ENCODE measurements at places on chromosomes 11 and 22.
A peak's percentile ranks its signal among the peaks of the same experiment; 100 is the strongest.

GRCh38 chr22:36580846-36581245 lies 51.9 kb upstream of the EIF3D start:
- no peak for DNase-seq

- DNase-seq = no peak
Measured at GRCh38 chr11:121347094-121347493, 54.5 kb downstream of the SC5D start.

- no peak for DNase-seq
Measured at GRCh38 chr11:75940911-75941310, 125.9 kb downstream of the UVRAG start.

GRCh38 chr11:106482917-106483785 lies 405.7 kb downstream of the AASDHPPT start:
- DNase-seq = no peak

DNA sequence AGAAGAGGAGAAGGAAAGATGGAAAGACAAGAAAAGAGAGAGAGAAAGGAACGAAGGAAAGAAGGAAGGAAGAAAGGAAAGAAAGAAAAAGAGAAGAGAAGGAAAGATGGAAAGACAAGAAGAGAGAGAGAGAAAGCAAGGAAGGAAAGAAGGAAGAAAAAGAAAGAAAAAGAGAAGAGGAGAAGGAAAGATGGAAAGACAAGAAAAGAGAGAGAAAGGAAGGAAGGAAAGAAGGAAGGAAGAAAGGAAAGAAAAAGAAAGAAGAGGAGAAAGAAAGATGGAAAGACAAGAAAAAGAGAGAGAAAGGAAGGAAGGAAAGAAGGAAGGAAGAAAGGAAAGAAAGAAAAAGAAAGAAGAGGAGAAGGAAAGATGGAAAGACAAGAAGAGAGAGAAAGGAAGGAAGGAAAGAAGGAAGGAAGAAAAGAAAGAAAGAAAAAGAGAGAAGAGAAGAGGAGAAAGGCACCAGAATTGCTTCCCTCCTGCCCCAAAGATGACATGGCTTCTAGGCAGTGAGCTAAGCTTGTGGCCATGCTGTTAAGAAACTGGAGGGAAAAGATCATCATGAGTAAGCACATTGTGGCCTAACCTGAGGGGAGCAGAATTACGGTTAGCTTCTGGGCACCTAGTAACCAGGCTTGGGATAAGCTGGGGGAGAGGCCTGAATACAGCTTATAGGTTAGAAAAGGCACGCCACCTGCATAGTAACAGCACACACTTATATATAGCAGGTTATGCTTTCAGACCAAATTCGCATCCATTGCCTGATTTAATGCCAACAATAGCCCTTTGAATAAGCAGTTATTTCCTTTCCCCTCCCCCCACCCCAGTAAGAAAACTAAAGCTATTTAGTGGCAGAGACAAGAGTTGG lies 2.3 kb upstream of the ST3GAL4 start:
- DNase-seq = no peak

- DNase-seq = no peak
Measured at GRCh38 chr22:32802237-32802765, 796 bp downstream of the TIMP3 start.

DNA sequence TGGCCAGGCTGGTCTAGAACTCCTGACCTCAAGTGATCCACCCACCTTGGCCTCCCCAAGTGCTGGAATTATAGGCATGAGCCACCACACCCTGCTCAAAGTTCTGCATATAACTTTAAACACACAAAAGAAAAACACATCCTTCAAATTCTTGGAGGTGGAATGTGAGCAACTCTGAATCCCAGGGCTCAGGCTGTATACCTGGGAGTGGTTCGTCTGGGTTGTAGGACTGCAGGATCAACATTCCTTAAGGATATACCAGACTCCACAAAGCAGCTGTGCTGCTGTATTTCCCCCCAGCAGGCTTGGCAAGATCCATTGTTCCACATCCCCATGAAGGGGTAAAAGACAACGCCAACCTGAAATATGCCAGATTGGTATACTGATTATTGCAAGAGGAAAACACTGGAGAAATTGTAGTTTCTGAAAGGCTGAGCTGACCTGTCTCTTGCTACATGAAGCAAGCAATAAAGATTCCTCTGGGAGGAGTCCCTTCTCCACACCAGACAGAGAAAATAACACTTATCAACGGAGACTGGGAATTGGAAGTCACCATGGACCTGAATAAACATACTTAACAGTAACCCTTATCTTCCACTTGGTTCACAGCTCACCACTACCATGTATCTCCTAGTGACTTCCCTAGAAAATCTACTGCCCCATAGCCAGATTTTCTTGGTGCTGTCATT lies 12.2 kb upstream of the RPS3 start:
- DNase-seq = no peak

DNA sequence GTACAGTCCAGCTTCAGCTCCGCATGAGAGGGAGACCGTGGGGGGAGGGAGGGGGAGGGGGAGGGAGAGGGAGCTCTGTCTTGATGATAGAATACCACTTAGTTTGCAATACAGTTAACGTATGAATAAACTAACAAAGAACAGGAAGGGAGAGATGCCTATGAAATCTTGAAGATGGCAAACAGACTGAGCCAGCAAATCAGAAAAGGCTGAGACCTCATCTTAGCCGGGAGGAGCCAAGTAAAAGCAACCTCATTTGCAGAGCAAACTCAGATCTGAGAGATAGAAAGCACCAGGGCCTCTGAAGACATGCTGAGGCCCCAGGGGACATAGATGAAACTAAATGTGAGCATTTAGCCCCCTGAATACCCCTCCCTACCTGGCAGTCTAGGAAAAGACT lies 23.0 kb downstream of the APLP2 start:
- DNase-seq = no peak

GRCh38 chr22:49703505-49703904 lies 124.2 kb downstream of the BRD1 start:
- DNase-seq = no peak

DNA sequence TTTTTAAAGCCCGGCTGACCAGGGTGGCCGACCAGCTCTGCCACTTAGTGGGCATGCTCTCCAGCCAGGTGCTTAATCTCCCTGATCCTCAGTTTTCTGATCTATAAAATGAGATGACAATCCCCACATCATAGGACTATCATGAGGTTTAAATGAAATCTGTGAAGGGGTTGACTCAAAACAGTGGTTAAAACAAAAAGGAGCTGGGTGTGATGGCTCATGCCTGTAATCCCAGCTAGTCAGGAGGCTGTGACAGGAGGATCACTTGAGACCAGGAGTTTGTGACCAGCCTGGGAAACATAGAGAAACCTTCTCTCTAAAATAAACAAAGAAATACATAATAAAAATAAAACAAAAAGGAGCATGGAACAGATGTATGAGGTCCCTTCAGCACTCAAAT lies 3.6 kb upstream of the C11orf86 start:
- no peak for DNase-seq

DNA sequence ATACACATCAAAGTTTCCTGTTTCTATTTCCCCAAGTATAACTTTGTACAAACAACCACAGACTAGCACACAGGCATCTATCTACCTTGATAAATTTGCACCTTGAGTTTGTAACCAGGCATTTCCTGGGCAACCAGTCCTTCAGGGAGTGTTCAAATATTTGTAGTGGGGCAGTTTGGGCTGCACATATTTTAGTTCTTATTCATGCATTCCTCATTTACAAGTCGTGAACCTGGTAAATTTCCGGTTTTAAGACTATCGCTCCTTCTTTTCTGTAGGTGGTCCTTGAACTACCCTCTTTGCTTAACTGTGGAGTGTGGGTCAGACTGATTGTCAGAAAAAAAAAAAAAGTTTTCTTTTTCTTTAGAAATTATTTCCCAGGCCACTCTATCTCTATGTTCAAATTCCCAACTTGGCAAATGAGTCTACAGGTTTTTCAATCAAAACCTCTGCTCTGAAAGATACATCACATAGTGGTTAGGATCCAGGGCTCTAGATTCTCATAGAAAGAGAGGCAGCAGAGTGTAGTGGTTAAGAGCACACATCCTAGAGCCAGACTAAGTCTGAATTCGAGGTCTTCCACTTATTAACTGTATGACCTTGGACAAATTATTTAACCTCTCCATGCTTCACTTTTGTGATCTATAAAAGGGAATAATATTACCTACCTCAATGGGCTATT lies 201.5 kb downstream of the SOX6 start:
- no peak for DNase-seq

DNA sequence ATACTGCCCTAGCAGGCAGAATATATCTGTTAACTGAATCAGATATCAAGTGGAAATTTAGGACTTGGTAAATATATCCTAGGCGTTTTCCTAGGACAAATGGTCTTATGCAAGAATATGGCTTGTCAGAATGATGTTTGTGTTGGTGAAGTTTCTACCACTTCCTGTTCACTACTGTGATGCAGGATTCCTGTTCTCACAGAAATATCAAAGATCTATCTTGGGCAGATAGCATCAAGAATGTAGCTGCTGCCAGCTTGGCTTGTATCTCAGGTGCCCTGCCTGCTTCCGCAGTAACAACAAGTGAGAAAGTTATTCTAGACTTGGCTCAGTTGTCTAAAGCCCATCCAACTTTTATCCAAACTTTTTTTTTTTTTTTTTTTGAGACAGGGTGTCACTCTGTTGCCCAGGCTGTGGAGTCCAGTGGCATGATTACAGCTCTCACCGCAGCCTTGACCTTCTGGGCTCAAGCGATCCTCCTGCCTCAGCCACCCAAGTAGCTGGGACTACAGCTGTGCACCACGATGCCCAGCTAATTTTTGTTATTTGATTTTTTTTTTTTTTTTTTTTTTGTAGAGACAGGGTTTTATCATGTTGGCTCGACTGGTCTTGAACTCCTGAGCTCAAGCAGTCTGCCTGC lies 61.3 kb downstream of the PPME1 start:
- DNase-seq = peak; percentile 17

GRCh38 chr22:36010090-36010489 lies 18.5 kb downstream of the RBFOX2 start:
- DNase-seq = no peak

DNA sequence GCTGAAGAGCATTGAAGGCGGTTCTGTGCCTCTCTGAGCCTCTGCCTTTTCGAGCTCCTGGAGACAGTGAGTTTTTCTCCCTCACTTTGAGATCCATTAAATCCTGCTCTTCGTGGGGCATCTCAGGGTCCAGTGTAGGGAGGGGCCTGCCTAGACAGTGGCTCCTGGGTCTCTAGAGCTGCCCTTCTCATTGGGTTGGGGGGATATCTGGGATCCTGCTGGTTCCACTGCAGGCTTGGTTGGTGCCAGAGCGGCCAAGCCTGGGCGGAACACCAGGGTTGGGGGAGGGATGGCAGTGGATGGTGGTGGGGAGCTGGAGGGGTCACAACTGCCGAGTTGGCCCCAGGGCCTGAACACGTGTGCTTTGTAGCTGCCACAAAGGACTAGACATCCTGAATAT lies 52.2 kb upstream of the CARS1 start:
- DNase-seq = no peak

GRCh38 chr11:44071157-44071556 lies 5.1 kb downstream of the ACCS start:
- DNase-seq = no peak

GRCh38 chr11:48036466-48036865 lies 56.1 kb downstream of the PTPRJ start:
- DNase-seq = no peak

DNA sequence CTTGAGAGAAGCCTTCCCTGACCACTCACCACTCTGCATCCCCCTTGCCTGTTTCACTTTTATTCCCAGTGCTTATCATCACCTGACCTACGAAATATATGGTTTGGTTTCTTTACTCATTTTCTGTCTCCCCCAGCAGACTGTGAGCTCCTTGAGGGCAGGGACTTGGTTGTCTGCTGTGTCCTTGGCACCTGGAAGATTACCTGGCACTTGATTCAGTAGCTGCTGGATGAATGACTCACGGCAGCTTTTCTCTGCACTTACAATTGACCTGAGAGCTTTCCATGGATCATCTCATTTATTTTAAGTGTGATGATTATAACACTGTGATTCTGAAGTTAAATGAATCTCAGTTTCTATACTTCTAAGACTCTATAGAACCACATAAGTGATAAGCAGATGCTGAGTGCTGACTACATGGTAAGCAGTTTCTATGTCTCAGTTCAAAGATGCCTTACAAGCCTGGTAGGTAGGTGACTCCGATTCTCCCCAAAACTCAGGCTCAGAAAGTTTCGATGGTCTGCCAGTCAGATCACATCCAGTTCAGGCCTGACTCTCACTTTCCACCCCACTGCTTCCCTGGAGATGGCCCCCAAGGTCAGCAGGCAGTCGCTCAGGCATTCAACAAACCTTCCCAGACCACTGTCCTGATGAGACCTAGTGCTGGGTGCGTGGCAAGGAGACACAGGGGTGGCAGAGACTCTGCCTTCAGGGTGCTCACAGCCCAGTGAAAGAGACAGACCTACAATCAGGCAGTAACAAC lies 11.6 kb downstream of the IL2RB start:
- no peak for DNase-seq

- DNase-seq = no peak
Measured at GRCh38 chr11:35293699-35294098, 125.7 kb downstream of the SLC1A2 start.

- DNase-seq = no peak
Measured at GRCh38 chr11:2267851-2268728, 2.3 kb downstream of the ASCL2 start.

GRCh38 chr11:100753571-100753970 lies 66.5 kb downstream of the ARHGAP42 start:
- DNase-seq = no peak

DNA sequence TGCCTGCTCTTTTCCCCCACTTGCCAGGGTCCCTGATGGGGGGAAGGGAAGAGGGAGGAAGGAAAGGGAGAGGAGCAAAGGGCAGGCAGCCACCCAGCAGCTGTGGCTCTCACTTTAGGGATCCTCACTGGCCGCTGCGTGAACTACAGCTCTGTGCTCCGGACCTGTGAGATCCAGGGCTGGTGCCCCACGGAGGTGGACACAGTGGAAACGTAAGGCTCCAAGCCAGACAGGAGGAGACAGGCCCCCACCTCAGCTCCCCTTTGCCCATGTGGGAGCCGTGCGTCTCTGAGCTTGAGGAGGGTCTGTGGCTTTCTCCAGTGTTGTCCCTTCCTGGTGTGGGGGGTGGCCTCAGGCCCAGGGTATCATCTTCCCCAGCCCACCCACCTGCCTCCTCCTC lies 9.9 kb downstream of the P2RX3 start:
- DNase-seq = no peak

- DNase-seq = no peak
Measured at GRCh38 chr11:57274904-57275498, 38.0 kb upstream of the APLNR start.
